ENCODE measurements at places on chromosomes 12 and 14.

GRCh38 chr14:97641827-97642226, 844.6 kb downstream of the VRK1 start:
- no peak for DNase-seq

- no peak for DNase-seq
These were observed 274.9 kb downstream of the EMP1 start for GRCh38 chr12:13471471-13471870.

DNA sequence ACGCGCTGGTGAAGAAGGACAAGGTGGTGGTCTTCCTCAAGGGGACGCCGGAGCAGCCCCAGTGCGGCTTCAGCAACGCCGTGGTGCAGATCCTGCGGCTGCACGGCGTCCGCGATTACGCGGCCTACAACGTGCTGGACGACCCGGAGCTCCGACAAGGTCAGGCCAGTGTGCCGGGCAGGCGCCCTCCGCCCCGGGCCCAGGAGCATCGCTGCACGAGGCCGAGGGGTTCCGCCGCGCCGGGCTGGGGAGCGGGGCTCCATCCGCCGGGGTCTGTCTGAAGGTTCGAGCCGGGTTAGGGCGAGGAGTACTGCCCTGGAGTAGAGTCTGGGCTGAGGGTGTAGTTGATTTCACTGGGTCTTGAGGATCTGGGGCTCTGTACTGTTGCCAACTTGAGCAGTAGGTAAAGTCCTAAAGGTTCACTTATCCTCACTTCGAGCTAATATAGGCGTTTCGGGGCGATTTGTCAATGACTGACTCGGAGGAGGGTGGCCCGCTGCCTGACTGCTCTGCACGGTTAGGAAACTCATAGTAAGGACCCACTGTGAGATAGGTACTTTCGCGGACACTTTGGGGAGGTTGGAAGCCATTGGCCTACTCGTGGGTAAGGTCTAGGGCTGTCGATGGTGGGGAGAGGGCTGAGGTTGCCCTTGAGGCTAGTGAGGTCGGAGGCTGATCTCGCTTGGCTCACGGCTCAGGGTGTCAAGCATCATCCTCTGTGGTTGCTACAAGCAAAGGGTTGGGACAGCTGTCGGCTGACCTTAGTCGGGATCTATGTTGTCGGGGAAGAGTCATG, 574 bp downstream of the GLRX5 start:
- DNase-seq = no peak

GRCh38 chr12:53251477-53252348, 16.4 kb upstream of the ESPL1 start:
- no peak for DNase-seq

DNA sequence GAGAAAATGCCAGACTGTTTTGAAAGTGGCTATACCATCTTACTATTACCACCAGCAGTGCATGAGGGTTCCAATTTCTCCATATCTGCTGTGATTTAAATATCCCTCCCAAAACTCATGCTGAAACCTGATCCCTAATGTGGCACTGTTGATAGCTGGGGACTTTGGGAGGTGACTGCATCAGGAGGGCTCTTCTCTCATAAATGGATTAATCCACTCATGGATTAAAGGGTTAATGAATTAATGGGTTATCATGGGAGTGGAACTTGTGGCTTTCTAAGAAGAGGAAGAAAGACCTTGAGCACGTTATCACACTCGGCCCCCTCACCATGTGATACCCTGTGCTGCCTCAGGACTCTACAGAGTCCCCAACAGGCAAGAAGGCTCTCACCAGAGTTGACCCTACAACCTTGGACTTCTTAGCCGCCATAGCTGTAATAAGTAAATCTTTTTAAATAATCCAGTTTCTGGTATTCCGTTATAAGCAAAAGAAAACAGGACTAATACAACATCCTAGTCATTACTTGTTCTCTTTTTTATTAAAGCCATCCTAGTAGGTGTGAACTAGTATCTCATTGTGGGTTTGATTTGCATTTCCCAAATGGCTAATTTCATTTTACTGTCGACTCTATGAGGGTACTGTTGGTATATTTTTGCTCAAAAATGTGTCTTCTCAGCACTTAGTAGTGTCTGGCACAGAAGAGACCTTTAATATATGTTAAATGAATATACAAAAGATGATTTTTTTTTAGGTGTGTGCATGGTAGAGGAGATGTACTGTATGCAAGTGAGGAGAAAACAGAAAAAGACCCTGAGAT, 14.3 kb downstream of the PPP1R12A start:
- DNase-seq = no peak

- no peak for DNase-seq
These were observed 268.6 kb downstream of the ITPR2 start for GRCh38 chr12:26564391-26564790.

- no peak for DNase-seq
These were observed 2.2 kb downstream of the RIN3 start for GRCh38 chr14:92515546-92516343.

DNA sequence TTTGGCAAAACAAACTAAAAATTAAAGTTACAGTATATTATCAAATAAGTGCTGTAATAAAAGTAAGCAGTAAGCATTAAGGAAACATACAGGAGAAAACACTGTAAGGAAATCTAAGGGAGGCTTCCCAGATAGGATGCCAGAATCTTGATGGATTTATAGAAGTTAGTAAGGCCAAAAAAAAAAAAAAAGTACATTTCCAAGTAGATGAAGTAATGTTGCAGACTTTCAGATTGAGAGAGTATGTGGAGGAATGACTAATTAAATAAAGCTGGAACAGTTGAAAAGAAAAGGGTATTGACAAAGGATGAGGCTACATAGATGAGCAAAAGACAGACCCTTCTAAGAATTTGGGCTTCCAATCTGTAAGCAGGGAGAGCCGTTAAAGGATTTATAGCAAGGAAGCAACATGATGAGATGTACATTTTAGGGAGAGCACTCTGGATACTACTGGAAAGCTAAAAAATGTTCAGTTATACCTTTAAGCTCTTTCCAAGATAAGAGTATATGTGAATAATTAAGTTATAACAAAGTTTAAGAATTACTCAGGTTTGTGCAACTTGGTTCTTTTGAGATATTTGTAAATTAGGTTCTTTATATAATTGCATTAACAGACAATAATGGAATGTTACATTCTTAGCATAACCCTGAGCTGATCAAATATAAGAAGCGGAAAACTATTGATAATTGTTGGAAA, 87.5 kb upstream of the MON2 start:
- DNase-seq = no peak

DNA sequence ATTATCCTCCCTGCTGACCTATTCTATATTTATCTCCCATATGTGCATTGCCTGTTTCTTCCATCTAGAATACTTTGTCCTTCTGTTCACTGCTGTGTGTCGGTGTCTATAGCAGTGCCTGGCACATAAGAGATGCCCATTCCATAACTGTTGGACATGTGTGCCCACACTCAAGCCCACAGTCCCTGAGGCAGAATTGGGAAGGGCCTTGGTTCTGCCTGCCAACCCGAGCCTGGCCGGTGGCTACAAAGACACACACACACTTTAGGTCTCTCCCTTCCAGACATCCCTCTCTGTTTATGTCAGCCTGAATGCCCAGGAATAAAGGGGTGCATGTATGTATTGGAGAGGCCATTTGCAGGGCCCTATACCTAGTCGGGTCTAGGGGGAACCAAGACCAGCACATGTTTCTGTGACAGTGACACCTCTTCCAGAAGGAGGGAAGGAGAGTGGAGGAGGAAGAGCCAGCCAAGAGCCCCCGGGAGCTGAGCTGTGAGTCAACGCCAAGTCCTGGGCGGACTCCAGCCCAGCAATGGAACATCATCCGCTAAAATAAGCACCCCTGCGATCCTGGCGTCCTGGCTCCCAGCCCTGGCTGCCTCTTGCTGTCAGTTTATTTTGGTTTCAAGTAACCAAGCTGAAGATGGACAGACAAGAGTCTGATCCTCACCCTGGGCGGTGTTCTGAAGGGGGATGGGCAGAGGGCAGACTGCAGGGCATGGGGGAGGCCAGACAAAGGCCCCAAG, 4.3 kb upstream of the ASB2 start:
- no peak for DNase-seq

DNA sequence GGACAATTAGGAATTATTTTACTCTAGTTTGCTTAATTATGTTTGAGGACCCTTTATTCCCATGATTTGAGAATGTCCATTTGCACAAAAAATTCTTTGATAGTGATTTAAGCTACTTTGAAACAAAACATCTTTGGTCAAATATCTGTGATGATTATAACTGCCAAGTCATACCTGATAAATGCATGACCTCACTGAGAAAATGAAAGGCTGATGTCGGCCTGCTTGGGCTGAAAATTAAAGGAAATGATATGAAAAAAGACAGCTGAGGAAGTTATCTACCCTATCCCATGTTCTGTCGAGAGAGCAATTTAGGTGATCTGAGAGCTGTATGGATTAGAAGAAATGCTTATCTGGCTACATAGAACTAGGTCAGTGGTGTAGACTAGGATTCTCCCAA, 43.6 kb downstream of the ATL1 start:
- no peak for DNase-seq

- no peak for DNase-seq
These were observed 47.9 kb upstream of the PLEKHG7 start for GRCh38 chr12:92654929-92655328.

DNA sequence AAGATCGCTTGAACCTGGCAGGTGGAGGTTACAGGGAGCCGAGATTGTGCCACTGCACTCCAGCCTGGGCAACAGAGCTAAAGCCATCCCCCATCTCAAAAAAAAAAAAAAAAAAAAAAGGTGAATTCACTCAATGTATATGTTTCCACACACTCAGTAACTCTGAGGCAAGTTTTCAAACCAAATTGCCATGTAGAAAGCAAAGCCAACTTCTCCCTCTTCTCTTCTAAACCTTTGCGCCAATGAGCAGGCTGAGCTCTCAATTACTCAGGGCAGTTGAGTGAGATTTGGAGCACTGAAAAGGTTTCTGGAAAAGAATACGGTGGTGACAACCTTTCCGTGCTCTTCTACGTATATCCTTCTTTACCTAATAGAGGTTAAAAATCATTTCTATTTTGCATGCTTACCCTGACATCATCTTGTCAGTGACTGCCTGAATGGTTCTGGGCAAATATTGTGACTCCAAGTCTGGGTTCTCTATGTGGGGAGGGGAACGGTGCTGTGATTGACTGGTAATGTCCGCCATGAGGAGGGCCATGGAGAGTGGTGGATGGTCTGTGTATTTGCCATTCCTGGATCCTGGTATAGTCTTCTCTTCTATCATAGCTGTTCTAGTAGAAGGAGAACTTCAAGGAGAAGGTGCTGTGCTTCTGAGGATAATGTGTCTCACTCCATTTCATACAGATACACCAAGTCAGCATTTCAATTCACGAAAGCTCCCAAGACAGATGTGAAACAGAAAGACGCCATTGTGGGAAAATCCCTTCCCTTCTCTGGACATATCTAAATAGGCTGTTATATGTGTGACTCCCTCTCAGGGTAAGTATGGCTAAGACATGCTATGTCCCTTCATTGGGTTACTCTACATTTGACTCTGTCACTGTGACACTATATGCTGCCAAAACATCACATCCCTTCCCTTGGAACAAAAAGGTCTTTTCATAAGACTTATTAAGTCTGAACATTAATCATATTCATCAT, 46.2 kb upstream of the MED13L start:
- no peak for DNase-seq

DNA sequence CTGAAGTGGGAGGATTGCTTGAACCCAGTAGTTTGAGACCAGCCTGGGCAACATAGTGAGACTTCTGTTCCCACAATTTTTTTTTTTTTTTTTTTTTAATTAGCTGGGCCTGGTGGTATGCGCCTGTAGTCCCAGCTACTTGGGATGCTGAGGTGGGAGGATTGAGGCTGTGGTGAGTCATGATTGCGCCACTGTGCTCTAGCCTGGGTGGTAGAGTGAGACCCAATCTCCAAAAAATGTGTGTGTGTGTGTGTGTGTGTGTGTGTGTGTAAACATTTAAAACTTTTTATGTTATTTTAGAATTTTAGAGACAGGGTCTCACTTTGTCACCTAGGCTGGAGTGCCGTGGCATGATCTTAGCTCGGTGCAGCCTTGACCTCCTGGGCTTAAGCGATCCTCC, 6.8 kb downstream of the PPP1R36 start:
- DNase-seq = no peak

- no peak for DNase-seq
These were observed 37.7 kb downstream of the CFL2 start for GRCh38 chr14:34676516-34677211.

GRCh38 chr12:51686727-51687126, 95.7 kb downstream of the SCN8A start:
- DNase-seq = no peak

DNA sequence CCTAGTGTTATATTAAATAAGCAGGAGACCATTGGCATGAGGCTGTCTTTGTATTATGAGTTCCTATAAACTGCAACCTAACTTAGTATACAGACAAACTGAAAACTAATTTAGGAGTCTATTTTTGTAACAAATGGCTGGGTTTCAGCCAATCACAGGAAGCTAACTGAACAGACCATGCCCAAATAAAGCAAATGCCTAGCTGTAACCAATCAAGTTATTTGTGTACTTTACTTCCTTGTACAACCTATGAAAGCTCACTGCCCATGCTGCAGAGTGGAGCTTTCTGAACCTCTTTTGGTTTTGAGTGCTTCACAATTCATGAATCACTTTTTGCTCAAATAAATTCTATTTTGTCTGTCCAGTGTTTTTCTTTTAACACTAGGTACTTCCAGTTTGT, 41.6 kb downstream of the GUCY2C start:
- no peak for DNase-seq

- no peak for DNase-seq
These were observed 354.6 kb downstream of the NRXN3 start for GRCh38 chr14:78524766-78525165.

GRCh38 chr14:51342226-51342625, 102.2 kb downstream of the TMX1 start:
- DNase-seq = no peak

GRCh38 chr12:61993734-61994345, 266.4 kb upstream of the USP15 start:
- DNase-seq = no peak

- DNase-seq = no peak
These were observed 9.5 kb downstream of the HHIPL1 start for GRCh38 chr14:99654235-99654985.

DNA sequence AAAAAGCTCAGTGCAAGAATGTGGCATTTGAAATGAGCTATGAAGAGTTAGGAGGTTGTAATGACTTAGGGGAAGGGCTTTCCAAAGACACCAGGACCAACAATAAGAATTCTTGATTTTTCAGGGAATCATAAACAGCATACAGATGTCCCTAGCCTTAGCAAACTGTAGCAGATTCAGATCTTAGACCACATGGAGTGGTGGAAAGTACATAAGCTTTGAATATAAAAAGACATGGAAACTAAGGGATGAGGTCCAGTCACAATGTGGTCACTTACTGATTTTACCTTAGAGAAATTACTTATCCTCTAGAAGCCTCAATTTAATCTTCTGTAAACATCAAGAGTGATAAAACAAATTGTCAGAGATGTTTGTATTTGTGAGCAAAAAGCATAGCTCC, 186.6 kb downstream of the DUSP6 start:
- no peak for DNase-seq

DNA sequence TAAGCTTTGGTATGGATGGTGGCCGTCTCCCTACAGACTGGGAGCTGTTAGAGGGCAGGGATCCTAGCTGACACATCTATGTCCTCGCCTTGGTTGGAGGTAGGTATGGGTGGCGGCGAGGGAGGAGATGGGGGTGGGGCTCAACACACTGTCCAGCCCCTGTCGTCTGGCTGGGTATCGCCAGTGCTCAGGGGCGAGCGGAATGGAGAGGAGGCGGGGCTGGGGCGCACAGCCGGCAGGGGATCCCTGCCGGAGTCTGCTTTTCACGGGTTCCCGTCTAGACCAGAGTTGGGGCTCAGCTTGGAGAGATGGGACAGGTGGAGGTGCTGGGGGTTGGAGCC, 16.1 kb downstream of the TAMALIN start:
- no peak for DNase-seq
